ENCODE measurements at places on chromosomes 1 and 21. TPM values are rescaled to one million over a fixed set of nuclear protein-coding genes. Genes with fewer than 3 reads are reported as not detected.

DNA sequence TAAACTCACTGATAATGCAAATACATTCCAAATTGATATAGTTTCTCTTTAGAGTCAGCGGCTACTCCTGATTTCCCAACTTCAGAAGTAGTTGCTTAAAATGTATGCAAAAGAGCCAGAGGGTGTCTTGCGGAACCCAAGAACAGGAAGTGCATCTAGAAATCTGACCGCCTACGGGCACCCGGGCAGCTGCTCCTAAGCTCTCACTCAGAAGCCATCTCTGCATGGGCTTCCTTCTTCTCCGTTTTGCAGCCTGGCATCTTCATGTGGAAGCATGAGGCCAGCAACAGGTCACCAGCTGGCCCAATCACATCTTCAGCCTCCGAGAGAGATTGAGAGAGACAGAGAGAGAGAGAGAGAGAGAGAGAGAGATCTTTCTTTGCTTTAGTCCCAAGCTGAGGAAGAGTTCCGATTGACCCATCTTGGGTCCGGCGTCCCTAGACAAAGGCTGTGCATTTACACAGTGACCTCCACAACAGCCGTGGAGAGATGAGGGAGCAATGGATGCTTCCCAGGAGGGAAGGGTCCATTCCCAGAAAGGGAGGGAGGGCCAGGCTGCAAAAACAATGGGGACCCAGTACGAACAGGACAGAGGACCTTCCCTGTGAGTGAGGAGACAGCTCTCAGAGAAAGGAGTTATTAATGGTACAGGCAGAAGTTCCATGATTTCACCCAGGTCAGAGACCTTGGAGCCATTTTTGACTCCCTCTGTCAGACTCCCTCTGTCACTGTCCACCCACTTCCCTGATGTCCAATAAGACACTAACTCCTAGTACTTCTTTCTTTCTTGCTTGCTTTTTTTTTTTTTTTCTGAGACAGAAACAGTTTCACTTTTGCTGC, 28.2 kb upstream of the SLC30A1 start:
- H3K36me3 ChIP-seq = no peaks in the 10 kb centered on the region
- DNase-seq = peak; percentile 79
- peaks cover 3% of the 10 kb centered on the region for H3K27me3 ChIP-seq

DNA sequence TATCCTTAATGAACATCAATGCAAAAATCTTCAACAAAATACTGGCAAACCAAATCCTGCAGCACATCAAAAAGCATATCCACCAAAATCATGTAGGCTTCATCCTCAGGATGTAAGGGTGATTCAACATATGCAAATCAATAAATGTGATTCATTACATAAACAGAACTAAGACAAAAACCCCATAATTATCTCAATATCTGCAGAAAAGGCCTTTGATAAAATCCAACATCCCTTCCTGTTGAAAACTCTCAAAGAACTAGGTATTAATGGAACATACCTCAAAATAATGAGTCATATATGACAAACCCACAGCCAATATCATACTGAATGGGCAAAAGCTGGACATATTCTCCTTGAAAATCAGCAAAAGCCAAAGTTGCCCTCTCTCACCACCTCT, 54.6 kb upstream of the DEPDC1 start:
- no peak for DNase-seq
- no peaks in the 10 kb centered on the region for H3K4me1 ChIP-seq
- H3K27ac ChIP-seq = no peak overlapping the region
- H3K4me3 ChIP-seq = no peak overlapping the region

DNA sequence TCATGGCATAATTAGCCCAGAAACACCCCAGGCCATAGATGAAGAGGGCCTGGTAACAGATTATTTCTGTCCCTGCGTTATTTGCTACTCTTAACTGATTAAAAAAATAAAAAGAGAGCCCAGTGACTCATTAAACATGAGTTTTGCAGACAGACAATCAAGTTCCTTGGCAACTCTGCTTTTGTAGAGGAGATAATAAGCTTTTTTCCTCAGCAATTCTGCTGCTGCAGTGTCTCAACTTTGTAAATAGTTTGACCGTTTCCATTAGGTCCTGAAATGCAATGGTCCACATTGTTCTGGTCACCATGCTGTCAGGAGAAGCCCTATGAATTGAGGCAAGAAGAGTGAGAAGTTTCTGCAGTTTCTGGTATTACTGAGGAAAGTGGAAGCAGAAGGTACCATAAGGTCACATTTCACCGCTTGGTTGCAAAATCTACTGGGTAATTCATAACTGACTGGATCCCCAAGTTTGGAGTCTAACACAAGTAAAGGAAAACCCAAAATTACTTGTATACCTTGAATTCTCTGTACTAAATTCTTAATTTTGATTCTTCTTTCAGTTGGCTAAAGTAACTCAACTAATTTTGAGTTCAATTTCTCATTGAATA, 139.5 kb downstream of the ZZZ3 start:
- no peak for DNase-seq
- H3K4me1 ChIP-seq = peaks cover 7% of the 10 kb centered on the region
- H3K36me3 ChIP-seq = no peaks in the 10 kb centered on the region
- H3K27me3 ChIP-seq = no peaks in the 10 kb centered on the region
- no peak overlapping the region for H3K4me3 ChIP-seq

Gene LMX1A
- 0.21 TPM for total RNA-seq

DNA sequence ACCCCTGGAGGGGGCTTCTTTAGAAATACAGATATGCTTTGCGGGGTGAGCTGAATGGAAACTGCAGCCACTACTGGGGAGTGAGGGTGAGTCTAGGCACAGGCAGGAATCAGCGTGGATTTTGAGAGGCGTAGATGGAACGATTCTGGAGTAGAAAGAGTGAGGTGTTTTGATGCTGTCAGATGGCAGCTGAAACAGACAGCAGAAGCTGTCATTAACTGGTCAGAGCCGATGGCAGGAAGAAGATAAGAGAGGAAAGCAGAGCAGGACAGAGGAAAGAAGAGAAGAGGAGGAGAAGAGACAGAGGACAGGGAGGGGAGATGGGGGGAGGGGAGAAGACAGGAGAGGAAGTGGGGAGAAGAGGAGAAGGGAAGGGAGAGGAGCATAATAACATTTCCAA, 138.5 kb downstream of the LRIG2 start:
- H3K27ac ChIP-seq = no peak overlapping the region
- H3K4me1 ChIP-seq = peaks cover 15% of the 10 kb centered on the region
- H3K36me3 ChIP-seq = no peaks in the 10 kb centered on the region

DNA sequence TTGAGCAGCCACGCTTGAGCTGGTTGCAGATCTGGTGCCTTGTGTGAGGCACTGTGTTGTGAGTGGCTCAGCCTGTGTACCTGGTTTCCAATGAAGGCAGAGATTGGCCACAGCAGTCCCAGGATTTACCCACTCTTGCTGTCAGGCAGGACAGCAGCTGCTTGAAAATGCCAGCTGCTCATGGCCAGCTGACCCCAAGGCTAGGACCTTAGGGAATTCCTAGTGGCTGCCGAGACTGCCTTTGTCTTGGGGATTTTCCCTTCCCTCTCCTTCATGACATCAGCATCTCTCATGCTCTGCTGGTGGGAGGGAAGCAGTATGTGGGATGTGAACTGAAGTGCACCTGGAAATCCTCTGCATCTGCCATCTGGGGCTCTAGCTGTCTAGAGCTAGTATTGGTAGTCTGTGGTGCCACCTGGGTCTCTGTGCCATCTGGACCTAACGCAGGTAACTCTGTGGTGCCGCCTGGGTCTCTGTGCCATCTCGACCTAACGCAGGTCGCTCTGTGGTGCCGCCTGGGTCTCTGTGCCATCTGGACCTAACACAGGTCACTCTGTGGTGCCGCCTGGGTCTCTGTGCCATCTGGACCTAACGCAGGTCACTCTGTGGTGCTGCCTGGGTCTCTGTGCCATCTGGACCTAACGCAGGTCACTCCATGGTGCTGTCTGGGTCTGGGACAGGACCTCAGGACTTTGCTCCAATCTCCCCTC, 3.8 kb upstream of the LRRC47 start:
- H3K27ac ChIP-seq = no peak overlapping the region
- H3K27me3 ChIP-seq = no peaks in the 10 kb centered on the region
- no peak overlapping the region for H3K4me3 ChIP-seq
- H3K4me1 ChIP-seq = peaks cover 10% of the 10 kb centered on the region

- peaks cover 93% of the 10 kb centered on the region for H3K36me3 ChIP-seq
- H3K4me1 ChIP-seq = no peaks in the 10 kb centered on the region
- no peaks in the 10 kb centered on the region for H3K27me3 ChIP-seq
- H3K4me3 ChIP-seq = no peak overlapping the region
- DNase-seq = no peak
These were observed 47.0 kb downstream of the SLC37A1 start for GRCh38 chr21:42560517-42561179.

DNA sequence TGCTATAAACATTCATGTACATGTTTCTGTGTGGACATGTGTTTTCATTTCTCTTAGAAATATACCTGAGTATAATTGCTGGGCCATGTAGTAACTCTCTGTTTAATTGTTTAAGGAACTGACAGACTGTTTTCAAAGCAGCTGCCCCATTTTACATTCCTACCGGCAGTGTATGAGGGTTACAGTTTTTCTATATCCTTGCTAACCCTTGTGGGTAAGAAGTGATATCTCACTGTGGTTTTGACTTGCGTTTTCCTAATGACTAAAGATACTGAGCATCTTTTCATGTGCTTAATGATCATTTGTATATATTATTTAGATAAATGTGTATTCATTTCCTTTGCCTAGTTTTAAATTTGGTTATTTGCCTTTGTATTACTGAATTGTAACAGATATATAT, 81.7 kb downstream of the DNM3 start:
- H3K27ac ChIP-seq = no peak overlapping the region
- H3K4me1 ChIP-seq = no peaks in the 10 kb centered on the region
- no peaks in the 10 kb centered on the region for H3K27me3 ChIP-seq
- no peaks in the 10 kb centered on the region for H3K36me3 ChIP-seq

Gene NTNG1
- 9.6 TPM for total RNA-seq

GRCh38 chr1:34781071-34781843, at the start of gene GJB3:
TSS of gene GJB3 (plus strand) at chr1:34781214. CDS start at chr1:34784763, 3,549 bp downstream.
- no peaks in the 10 kb centered on the region for H3K36me3 ChIP-seq
- H3K27ac ChIP-seq = no peak within 1 kb of the TSS
- peak within 1 kb of the TSS; percentile 47 for H3K4me3 ChIP-seq
- DNase-seq = no peak

DNA sequence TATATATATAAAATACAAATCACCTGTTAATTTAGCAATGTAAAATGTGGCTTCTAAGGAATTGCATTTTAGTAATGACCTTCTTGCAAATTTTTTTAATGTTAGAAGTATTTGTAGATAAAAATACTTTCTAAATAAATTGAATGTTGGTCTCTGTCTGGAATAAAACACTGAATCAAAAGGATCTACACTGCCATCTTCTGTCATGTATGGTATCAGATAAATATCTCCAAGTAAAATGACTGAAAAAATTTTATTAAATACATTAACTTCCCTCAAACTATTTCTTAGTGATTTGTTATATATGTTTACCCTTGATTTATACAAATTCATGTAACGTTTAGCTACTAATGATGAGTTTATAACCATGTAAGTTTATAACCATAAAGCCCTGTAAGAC, 2029.3 kb downstream of the MRPL39 start:
- no peaks in the 10 kb centered on the region for H3K4me1 ChIP-seq
- no peaks in the 10 kb centered on the region for H3K27me3 ChIP-seq

GRCh38 chr1:227603327-227603726, 40.0 kb downstream of the ZNF678 start:
- H3K27me3 ChIP-seq = no peaks in the 10 kb centered on the region
- H3K27ac ChIP-seq = no peak overlapping the region
- H3K4me3 ChIP-seq = no peak overlapping the region
- DNase-seq = no peak

GRCh38 chr21:33359446-33359845, 34.7 kb downstream of the IFNAR1 start:
- peaks cover 29% of the 10 kb centered on the region for H3K4me1 ChIP-seq
- peaks cover 37% of the 10 kb centered on the region for H3K36me3 ChIP-seq
- H3K4me3 ChIP-seq = no peak overlapping the region
- H3K27me3 ChIP-seq = no peaks in the 10 kb centered on the region

Gene ANGPTL3
- total RNA-seq = not detected
